Fibroblast of lung (primary cell): ENCODE measurements at places on chromosomes 4 and X. TPM values are rescaled to one million over a fixed set of nuclear protein-coding genes. Genes with fewer than 3 reads are reported as not detected.

- DNase-seq: no peak
Measured at GRCh38 chrX:9430346-9430921, 34.4 kb upstream of the TBL1X start.

- DNase-seq: peak; percentile 26
Measured at GRCh38 chr4:168841000-168841671, 168.9 kb downstream of the CBR4 start.

GRCh38 chrX:13697455-13697854 lies 8.5 kb downstream of the RAB9A start:
- DNase-seq: no peak

- DNase-seq: no peak
Measured at GRCh38 chr4:88836216-88836615, 138.6 kb upstream of the NAP1L5 start.

Gene UGT2B7
- not detected in 2 replicates for total RNA-seq

- no peak for DNase-seq
Measured at GRCh38 chrX:6738518-6739470, 203.9 kb upstream of the VCX3A start.

GRCh38 chr4:145019346-145019745 lies 78.7 kb downstream of the ANAPC10 start:
- DNase-seq: no peak

- peak; percentile 60 for DNase-seq
Measured at GRCh38 chr4:89712141-89712540, 124.8 kb downstream of the SNCA start.

Gene PAGE1
- not detected in 2 replicates for total RNA-seq

GRCh38 chr4:133483600-133484246 lies 334.6 kb downstream of the PCDH10 start:
- DNase-seq: peak; percentile 58

- no peak for DNase-seq
Measured at GRCh38 chr4:13793020-13793710, 165.6 kb upstream of the BOD1L1 start.

GRCh38 chrX:105765691-105766090 lies 56.6 kb upstream of the NRK start:
- no peak for DNase-seq

Gene FGD1
- total RNA-seq: 3.3 and 4.5 TPM in 2 replicates

Gene MAGEA2
- not detected in 2 replicates for total RNA-seq

DNA sequence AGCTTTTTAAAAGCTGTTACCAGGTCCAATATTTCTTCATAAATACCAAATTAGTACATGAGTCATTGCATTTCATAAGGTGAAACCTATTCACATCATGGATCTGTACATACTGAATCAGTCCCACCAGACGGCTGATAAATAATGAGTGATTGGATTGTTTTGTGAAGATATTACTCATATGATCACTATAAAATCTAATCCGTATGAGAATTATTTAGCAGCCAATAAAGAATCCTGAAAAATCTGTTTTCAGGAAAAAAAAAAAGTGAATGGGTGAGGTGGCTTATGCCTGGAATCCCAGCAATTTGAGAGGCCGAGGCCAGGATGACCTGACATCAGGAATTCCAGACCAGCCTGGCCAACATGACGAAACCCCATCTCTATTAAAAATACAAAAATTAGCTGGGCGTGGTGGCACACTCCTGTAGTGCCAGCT lies 438.1 kb downstream of the INPP4B start:
- peak; percentile 83 for DNase-seq

Gene CSAG3
- total RNA-seq: not detected in 2 replicates

DNA sequence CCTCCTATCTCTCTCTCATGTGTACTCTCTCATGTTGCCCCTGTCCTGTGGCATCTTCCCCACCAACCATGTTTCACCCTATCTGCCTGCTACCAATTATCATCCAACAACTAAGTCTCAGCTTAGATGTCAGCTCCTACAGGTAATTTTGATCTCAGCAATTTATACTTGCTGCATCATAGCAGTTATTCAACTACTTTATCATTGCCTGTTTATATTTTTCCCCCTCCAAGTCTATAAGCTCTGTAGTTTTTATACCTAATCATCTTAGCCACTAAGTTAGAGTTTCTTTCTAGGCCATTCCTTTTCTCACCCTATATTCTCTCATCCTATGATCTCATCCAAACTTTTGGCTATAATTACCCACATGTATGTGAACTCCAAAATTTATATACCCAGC lies 50.7 kb downstream of the MAB21L2 start:
- no peak for DNase-seq

Gene PPEF1
- total RNA-seq: under 0.01 TPM in 2 replicates

Gene MAPK10
- total RNA-seq: 8.0 and 20.0 TPM in 2 replicates

DNA sequence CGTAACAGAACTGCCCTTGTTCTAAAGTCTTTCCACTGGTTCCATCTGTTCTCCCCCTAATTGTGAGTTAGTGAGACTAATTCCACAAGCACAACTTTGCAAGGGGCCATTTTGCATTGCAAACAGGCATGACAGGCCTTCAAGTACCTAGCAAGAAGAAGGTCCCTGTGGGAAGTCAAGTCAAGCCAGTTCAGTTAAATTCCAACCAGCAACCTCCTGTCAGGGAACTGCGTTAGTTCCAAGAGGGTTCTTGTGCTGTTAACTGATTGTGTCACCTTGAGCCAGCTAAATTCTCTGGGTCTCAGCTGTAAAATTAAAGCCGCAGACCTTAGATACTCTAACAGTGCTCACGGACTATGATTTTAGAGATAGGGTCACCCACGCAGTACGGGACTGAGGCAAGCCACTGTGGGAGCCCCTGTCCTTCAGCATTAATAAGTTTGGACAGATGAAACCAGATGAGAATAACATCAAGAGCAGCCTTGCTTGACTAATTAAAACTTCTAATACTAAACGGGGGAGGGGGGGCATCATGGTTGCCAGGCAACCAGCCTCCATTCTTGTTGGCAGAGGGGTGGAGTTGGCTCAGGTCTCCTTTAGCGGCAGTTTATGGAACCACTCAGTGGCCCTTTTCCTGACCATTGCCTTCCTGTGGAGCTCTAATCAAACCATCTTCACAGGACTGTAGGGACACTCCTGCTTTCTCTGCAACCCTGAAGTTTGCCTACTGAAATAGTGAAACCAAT lies 24.1 kb upstream of the TMEM150C start:
- DNase-seq: no peak

Gene DCLK2
- 3.1 and 14.0 TPM in 2 replicates for total RNA-seq

Gene EXOSC9
- 15.5 and 16.2 TPM in 2 replicates for total RNA-seq

Gene DCAF12L1
- total RNA-seq: not detected in 2 replicates

Gene CLDN34
- total RNA-seq: not detected in 2 replicates

DNA sequence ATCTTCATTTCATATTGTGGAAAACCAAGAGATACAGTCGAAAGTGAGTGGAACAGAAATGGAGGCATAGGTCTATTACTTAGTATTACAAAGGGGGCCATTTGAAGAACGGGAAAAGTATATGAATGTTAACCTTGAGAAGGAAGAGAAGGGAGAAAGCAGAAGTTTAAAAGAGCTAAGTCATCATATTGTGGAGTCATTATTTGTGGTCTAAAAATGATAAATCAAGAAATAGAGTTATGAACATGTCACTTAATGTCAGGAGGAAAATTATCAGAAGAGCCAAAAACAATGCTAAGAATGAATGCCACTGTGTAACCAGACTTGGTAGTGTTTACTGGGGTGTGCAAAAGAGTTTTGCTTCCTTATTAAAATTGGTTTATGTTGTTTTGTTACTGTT lies 589.5 kb upstream of the LCORL start:
- DNase-seq: no peak

DNA sequence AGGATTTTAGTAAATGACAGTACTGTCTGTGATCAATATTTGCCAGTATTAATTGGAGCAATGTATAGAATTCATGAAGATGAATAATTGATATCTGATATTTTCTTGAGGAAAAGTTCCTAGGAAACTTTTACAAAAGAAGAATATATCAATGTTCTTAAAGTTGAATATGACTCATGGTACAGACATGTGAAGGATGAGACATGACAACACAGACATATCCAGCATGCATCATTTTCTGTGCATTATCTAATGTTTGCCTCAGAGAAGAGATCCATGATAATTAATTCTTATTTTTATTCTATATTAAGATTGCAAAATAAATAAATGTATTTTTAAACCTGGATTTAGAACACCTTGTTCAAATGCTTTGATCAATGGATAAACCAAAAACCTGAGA lies 452.9 kb upstream of the EPHA5 start:
- peak; percentile 6 for DNase-seq

- DNase-seq: no peak
Measured at GRCh38 chr4:40281913-40282312, 53.2 kb upstream of the CHRNA9 start.

GRCh38 chr4:120736312-120736711 lies 186.2 kb downstream of the PRDM5 start:
- DNase-seq: no peak

Gene OFD1
- 11.3 and 15.5 TPM in 2 replicates for total RNA-seq

DNA sequence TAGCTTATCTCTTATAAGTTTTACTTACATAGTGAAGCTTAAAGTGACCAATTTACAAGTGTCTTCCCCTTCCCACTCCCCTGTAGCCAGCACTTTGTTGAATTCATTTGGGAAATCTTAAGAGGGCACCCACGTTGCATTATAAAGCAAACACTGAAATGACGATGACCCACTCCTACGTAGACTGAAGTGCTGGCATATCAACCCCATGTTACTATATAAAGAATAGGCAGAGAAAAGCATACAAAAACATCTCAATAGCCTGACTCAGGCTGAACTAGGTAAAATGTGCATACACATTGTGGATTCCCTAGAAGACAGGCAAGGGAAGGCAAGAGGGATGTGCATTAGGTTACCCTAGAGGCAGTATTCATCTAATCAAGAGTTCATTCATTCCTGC lies 313.4 kb downstream of the TENM3 start:
- peak; percentile 9 for DNase-seq
